ENCODE measurements at places on chromosomes 6 and 20.

DNA sequence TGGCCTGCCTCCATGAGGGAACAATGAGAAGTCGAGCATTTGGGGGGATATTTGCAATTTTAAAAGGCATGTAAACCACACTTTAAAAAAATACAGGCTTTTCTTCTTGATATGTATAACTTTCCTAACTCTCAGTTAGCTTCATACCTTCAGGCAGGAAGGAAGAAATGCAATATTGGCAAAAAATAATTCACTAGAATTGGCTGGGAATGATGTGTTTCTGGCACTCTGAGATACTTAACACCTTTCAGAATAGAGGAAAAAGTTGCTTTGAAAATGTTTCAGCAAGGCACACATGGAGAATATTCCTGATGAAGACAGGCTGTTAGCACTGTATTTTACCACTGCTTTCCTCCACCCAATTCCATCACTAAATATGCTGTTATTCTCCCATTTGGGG lies 747.6 kb downstream of the HDGFL1 start:
- DNase-seq = no peak

DNA sequence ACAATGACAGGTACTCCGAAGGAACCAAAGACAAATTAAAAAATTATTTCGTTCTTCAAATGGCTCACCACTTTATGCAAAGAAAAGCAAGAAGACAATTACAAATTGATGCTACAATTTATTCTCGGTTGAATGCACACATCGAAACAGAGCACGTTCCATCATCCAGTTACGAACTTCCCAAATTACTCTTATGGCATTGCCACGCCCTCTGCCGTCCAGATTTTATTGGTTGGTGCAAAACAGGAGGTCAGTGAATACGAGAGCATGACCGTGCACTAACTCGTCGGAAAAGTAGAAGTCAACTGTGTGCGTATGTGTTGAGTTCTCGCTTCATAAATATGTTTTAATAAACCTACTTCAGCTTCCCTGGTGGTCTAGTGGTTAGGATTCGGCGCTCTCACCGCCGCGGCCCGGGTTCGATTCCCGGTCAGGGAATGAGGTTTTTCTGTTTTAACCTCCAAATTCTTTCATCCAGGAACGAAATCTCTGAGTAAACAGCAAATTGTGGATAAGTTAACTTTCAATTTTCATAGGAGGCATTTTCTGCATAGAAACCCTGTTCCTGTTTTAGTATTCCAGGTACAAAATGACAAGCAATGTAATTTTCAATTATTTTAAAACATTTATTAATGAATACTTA lies 23.2 kb downstream of the ZNF311 start:
- peak; percentile 73 for DNase-seq

GRCh38 chr6:16386057-16386456 lies 147.7 kb downstream of the GMPR start:
- DNase-seq = no peak

GRCh38 chr20:61810738-61811135 lies 254.9 kb downstream of the TAF4 start:
- DNase-seq = no peak

- DNase-seq = no peak
Observed at GRCh38 chr6:116386581-116387299, 16.0 kb downstream of the DSE start.

DNA sequence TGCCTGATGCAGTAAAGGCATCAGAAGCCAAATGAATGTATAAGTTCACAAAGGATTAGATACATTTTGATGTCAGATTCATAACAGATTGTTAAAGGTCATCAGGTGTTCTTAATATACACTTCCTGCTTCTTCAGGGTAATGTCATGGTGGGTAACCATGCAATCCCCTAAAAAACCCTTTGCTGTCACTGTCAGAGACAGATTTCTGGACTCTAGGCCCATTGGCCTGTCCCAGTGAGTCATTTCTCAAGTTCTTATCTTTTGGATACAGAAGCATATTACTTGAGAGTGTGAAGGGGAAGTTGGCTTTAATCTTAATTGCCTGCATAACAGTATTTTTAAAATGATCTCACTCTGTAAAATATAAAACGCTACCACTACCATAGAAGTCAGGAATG lies 895.6 kb upstream of the MAP3K7 start:
- no peak for DNase-seq

GRCh38 chr20:32583581-32584070 lies 1.5 kb downstream of the NOL4L start:
- DNase-seq = no peak
